Stimulated activated naive B cell treated with anti-CD40 and anti-IgM and Interleukin-4, amounts not matched to agents 10 μg/mL and 1 μg/mL and 100 μg/mL, for 72 hours (primary cell): ENCODE measurements at places on chromosomes 11 and 22.

GRCh38 chr11:111541254-111542061, 938 bp downstream of the LAYN start:
- no peak for DNase-seq

DNA sequence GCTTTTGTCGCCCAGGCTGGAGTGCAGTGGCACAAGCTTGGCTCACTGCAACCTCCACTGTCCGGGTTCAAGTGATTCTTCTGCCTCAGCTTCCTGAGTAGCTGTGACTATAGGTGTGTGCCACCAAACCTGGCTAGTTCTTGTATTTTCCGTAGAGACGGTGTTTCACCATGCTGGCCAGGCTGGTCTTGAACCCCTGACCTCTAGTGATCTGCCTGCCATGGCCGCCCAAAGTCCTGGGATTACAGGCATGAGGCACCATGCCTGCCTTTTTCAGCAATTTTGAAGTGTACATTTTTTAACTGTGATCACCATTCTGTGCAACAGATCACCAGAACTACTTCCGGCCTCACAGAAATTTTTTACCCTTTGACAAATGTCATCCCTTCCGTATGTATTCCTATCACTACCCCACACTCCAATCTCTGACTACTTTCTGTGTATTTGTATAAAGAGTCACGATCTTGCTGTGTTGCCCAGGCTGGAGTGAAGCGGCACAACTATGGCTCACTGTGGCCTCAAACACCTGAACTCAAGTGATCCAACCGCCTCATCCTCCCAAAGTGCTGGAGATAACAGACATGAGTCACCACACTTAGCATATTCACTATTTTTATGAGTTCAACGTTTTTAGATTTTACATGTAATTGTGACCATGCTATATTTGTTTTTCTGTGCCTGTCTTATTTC, 44.0 kb downstream of the XKR3 start:
- no peak for DNase-seq

DNA sequence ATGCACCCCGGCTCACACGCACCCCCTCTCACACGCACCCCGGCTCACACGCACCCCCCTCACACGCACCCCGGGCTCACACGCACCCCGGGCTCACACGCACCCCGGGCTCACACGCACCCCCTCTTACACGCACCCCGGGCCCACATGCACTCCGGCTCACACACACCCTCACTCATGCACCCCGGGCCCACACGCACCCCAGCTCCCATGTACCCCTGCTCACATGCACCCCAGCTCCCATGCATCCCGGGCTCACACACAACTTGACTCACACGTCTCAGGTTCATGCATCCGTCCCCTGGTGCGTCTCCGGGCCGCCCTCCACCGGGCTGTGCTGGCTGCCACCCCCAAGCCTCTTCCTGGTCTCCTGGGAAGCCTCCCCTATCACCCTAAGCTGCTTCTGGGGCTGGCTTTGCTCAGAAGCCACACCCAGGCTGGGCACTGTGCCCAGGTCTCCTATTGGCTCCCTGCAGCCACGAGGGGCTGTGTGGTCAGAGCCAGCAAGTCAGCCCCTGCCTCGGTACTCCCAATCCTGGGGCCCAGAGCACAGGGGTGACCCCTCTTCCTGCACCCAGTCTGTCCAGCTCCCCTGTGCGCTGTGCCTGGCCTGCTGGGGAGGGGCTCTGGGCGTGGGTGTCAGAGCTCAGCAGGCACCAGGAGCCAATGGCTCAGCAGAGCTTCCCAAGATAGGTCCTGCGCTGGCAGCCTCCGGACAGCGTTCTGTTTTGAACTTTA, 16.9 kb downstream of the TSPAN4 start:
- DNase-seq: no peak

- DNase-seq: no peak
These were observed 49.4 kb downstream of the MN1 start for GRCh38 chr22:27752141-27752540.

GRCh38 chr11:103887001-103887658, 149.3 kb upstream of the DDI1 start:
- no peak for DNase-seq

GRCh38 chr11:70532731-70533130, 134.4 kb downstream of the CTTN start:
- no peak for DNase-seq

DNA sequence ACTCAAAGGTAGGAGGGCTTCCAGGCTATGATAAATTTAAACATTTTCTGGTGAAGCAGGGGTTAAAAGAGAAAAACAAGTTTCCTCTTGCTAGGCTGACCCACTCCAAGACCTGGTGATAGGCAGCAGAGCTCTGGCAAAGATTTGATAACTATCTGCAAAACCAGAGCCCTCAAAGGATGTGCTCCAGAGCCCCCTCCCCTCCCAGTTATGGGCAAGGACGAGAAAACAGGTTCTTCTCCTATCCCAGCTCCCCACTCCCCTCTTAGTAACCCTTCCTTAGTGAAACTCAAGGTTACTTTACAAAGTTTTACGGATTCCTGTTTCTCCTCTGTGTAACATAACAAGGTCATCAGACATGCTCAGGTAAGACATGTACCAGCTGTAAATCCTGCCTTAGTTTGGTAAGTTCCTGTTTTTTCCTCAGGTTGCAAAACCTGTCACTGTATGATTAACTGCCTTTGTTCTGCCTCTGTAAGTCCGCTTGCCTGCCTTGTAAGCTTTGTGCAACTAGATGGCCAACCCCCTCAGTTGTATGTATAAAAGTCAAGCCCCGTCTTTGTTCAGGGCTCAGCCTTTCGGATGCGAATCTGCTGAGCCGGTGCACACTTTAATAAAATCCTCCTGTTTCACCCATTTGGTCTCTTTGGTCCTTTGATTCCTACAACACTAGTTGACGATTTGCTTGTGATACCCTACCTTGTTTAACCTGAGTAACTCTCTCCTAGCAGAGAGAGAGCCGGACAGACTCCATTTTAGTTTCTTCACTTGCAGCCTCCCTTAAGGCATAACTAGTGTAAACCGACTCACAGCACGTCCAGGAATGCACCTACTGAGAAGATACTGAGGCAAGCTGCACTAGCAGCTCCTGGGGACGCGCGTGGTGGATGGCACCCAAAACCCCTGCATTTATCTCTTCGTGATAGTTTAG, 13.9 kb downstream of the APOBEC3H start:
- no peak for DNase-seq

DNA sequence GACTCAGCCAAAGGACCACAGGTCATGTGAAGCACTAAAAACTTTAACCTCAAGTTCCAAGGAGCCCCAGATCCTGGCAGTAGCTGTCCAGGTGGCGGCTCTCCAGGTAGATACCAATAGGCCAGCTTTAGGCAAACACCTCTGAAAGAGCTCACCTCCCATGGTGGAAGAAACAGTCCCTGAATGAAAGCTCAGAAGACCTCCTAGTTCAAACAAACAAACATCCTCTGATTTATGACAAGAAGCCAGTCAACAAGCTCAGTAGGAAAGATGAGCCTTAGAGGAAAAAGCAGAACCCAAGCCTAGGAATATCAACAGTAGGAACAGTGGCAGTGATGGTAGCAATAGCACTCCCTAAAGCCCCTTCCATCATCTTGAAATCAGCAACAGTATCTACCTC, 17.2 kb downstream of the ABTB2 start:
- no peak for DNase-seq

DNA sequence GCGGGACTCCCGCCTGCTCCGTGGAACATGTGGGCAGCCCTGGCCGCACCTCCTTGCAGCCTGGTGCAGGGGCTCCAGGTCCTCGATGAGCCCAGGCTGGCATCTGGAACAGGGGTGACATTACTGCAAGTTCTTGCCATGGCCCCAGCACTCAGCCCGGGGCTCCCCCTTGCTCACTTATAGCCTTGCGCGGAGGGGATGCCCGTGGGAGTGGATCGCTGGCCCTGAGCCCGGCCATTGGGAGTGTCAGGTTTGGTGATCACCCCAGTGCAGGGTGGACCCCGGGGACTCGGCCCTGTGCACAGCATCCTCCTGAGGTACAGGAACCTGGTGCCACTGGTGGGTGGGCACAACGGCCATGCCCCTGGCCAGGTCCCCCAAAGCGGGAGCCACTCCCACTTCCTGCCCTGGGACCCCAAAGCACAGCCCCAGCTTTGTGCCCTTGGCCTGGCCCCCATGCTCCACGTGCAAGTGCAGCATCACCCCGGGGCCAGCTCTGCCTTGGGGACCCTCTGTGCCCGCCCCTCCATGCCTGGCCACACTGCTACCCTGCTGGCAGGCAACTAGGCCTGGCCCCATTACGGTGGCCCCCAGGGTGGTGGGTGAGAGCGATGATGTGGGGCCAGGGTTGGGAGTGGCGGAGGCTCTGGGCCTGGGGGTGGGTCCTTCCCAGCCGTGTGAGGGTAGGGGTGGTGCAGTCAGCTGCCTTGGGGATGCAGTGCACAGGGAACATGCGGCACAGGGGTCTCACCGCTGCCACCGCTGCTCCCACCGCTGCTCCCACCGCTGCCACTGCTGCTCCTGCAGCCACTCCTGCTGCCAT, 439.8 kb downstream of the TBC1D22A start:
- no peak for DNase-seq

GRCh38 chr22:45586651-45587405, 84.1 kb downstream of the FBLN1 start:
- no peak for DNase-seq

DNA sequence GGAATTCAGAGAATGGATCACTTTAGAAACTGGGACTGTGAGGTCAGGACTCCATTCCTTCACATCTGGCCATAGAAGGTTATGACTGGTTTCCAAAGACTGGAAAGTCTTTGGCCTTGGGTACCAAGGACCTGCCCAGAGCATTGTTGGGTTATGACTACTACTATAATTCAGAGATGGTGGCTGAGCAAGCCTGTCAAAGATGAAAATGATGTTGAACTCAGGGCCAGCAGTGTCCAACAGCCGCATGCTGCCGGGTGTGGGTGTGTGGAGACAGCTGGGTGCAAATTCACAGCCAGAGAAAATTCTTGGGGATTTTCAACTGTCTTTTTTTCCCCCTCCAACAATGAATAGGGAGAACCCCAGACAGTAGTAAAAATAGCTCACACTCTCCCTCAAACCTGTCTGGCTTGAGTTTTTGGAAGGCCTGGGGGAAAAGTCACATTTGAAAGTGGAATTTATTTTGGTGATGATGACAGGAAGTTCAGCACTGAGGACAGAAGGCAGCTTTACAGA, 166.8 kb upstream of the NCAM1 start:
- DNase-seq: no peak
